Activated gamma-delta T cell treated with anti-CD3 and anti-CD28 coated beads, Interleukin-2, amount 50 U/mL, for 16 hours (primary cell): ENCODE measurements at places on chromosomes 1 and 21.
A peak's percentile ranks its signal among the peaks of the same experiment; 100 is the strongest.

GRCh38 chr1:187074445-187075048 is 245.8 kb downstream of the PLA2G4A start:
- DNase-seq = no peak

DNA sequence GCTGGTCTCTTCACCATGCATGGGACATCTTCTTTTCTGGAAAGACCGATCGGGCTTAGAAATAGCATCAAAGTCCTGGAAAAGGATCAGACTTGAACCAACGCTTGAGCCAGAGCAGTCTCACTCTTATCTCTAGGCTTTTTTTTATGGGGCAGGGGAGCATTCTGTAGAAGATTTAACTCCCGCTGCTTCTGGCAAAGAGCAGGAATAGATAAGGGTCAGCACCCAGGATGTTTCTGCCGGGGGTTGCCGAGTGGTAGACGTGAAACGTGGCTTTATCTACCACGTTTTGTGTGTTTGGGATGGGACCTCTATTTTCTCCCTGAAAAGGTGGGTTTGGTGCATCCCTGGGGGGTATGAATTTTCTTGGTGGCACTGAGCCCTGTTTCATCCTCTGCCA is 18.8 kb downstream of the SPSB1 start:
- no peak for DNase-seq

DNA sequence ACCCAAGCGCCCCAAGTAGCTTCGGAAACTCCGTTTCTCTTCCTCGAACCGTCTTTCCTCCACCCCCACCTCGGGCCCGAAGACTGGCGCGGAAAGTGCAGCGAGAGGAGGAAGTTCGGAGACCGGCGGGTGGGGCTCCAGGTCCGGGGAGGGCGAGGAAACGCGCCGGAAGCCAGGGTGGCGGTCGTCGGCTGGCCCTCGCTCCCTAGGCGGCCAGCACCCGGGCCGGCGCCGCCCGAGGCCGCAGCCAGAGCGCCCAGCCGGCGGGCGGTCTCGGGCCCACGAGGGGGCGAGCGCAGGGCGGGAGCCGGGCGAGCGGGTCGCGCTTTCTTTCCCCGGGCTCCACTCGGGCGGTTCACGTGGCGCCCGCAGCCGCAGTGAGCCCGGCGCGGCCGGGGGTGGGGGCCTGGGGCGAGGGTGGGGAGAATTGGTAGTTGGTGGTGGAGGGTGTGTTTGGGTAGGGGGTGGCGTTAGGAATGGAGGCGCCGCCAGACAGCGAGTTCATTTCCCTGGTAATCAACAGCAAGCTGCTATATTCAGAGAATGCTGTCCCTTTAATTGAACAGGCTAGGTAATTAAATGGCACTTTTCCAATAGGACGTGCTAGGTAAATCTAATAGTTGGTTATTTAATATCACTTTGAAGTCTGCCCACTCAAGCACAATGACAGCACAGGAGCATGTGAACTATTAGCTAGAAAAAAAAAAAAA is 6.7 kb downstream of the LMO4 start:
- DNase-seq = peak; percentile 42

GRCh38 chr1:183915625-183916510 is 110.9 kb downstream of the RGL1 start:
- DNase-seq = peak; percentile 60

GRCh38 chr1:16012590-16013219 is 5.1 kb downstream of the HSPB7 start:
- no peak for DNase-seq

DNA sequence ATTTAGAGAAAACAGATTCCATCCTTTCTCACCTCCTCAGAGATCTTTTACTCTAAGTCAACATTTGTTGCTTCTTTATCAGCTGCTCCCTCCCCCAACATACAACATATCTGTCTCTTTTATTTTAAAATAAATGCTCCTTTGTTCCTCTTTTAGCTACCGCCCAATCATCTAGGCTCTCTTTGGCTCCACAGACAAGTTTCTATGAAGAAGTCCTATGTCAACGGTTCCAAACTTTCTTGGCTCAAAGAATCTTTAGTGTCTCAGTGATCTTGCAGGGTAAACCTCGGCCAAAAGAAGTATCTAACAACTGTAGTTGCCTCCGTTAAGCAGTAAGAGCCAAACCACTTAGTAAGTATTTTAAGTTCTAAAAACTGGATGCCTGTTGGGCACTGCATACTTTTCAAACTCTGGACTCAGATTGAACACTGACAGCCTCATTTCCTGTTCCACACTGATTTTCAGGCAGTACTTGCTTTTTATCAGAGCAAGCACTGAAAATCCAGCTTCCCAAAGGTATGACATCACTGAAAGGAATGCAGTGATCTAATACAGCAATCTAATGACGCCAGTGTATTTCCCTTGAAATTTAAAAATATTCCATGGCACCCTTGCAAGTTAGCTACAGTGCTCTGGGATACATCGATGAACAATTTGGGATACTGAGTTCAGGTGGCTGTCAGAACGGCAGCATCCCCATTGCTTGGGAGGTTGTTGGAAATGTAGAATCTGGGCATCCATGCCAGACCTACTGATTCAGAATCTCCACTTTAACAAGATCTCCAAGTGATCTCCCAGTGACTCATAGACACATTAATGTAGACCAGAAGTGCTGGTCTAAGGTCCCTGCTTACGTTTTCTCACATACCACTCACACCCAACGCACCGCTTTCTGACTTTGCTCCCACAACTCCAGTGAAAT is 26.8 kb downstream of the EGLN1 start:
- DNase-seq = no peak

DNA sequence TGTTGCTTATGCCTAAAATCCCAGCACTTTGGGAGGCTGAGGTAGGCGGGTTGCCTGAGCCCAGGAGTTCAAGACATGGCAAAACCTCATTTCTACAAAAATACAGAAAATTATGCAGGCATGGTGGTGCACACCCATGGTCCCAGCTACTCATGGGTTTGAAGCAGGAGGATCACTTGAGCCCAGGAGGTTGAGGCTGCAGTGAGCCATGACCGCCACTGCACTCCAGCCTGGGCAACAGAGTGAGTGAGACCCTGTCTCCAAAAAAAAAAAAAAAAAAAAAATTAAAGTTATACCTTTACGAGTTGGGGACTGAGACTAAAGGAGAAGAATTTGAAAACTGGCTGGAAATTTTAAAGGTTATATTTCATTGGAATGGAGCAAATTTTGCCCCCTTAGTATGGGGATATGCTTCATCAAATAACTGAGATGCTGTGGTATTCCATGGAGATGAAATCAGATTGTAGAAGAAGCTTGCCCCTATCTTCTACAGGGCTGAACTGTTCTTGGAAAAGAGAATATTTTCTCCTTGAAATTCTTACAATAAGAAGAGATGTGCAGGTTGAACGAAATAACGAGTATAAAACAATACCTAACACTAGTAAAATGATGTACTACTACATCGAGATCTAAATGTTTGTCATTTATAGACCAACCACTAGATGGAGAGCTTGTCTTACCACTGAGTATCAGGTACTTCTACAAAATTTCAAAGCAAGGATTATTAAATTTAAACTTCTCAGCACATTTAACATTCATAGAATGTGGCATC is 34.9 kb upstream of the SCYL3 start:
- DNase-seq = no peak

DNA sequence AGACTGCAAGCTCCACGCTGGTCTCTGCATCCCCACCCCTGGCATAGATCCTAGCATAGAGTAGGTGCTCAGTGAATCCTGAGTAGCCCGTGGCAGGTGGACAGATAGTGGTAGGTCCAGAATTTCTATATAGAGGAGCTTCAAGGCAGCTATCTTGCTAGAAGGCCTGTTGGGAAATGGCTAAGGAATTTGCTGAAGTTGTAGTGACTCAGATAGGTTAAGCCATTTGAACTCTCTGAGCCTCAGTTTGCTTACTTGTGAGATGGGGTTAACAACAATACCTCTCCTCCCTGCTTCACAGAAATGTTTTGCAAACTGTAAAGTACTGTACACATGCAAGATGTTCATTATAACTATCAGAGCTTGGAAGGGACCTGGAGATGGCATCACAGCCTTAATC is 23.4 kb upstream of the EPHB2 start:
- DNase-seq = no peak

- DNase-seq = no peak
Measured at GRCh38 chr1:205547936-205548827, 43.7 kb downstream of the CDK18 start.

DNA sequence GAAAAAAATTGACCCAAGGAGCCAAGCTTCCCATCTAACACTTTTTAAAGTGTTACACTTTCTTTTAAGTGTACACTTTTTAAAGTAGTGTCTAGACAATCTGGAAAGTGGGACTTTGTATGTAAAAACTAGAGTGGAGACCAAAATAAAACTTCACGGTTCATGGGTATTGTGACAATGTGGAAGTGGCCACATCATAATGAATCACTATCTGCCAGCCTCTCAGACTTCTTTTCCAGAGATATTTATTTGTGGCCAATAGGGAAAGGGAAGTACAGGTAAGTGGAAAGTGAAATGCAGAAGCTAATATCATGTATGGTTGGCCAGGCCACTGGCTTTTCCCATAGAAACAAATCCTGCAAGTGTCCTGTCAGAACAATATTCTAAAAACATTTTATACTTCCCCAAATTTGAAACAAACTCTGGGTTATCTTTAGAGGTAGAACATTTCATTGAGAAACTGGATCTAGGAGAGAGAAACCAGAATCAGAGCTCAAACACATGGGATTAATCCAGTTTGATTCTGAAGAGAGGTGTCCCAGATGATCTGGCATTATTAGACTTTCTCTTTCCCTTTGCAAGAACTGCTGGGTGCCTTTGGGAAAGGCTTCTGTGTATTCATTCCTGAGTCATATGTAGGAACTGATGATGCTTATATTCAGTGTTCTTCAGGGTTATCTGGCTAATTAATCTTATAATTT is 2.0 kb downstream of the TNFSF18 start:
- DNase-seq = no peak

DNA sequence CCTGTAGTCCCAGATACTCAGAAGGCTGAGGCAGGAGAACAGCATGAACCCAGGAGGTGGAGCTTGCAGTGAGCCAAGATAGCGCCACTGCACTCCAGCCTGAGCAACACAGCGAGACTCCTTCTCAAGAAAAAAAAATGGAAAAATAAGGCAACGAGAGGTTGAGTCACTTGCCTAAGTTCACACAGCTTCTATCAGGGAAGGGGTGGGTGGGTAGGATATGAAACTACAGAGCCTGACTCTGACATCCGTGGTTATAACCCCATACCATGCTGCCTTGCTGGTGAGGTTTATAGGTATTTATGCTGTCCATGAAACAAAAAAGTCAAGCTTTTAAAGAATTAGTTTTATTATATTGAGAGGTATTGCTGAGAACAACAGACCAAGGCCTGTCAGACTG is 61.5 kb upstream of the RAB4A start:
- no peak for DNase-seq

- DNase-seq = no peak
Measured at GRCh38 chr1:183106166-183106565, 79.9 kb upstream of the LAMC2 start.

DNA sequence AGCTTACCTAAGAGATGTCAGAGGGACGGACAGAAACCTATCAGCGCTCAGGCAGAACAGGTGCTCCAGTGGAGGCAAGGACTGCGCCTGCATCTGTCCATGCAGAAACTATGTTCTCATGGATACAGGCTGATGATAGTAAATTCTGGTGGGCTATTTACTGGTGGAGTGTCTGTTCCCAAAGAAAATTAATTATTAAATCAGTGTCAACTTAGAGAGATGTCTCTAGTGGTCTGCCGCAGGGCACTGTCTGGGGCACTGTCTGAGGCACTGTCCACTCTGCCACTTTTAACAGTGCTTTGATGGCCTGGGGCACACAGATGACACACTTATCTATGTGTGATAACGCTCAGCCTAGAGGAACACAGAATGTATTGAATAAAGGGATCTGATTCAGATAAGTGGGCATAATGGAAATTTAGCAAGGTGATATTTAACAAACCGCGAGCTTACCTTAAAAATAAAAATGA is 148.1 kb downstream of the RGS7 start:
- DNase-seq = no peak

DNA sequence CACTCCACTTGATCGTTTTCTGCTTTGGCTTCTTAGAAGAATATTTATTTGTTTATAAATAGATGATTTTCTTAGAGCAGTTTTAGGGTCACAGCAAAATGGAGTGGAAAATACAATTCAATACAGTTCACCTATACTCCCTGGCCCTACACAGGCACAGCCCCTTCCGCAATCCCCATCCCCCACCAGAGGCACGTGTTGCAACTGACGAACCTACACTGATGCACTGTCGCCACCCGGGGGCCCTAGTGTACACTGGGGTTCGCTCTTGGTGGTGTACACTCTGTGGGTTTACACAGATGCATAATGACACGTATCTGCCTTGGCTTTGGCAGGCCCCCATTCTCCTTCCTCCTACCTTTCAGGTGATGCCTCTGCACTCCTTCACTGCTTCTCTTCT is 8.0 kb downstream of the ECHDC2 start:
- no peak for DNase-seq

DNA sequence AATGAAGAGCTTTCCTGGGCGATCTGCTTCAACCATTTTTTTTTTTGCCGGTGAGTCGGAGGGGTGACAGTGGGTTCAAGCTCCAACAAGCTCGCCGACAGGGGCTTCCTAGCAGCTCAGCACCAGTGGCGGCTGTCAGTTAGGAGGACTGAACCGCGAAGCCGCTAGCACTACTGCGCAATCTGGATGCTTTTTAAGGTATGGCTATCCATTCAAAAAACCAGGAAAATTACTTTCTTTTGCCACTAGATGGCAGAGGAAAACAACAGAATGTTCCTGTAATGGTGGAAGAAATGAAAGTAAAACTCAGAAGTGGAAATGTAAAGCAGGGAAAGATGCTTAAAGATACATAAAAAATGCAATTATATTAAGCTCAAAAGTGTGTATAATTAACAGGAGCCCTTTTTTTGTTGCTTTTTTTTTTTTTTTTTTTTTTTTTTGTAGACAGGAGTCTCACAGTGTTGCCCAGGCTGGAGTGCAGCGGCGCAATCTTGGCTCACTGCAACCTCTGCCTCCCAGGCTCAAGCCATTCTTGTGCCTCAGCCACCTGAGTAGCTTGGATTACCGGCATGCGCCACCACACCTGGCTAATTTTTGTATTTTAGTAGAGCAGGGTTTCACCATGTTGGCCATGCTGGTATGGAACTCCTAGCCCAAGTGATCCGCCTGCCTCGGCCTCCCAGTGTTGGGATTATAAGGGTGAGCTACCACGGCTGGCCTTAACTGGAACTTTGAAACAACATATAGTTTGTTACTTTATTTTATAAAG is 8.5 kb downstream of the KYAT3 start:
- no peak for DNase-seq

DNA sequence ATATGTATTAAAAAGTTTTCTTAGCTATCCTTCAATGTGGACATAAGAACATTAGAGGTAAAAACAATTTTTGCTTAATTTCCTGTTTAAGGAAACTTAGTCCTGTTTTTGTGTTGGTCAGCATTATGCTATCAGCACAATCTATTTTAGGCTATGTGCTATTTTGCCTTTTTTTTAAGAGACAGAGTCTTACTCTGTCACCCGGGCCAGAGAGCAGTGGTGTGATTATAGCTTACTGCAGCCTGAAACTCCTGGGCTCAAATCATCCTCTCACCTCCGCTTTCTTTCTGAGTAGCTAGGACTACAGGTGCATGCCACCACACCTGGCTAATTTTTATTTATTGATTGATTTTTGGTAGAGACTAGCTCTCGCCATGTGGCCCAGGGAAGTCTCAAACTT is 199.1 kb upstream of the TMPRSS15 start:
- DNase-seq = no peak

- no peak for DNase-seq
Measured at GRCh38 chr1:184276416-184276815, 110.4 kb upstream of the C1orf21 start.

- DNase-seq = no peak
Measured at GRCh38 chr1:185409763-185410528, 92.9 kb upstream of the IVNS1ABP start.

GRCh38 chr1:43979528-43980254 is 681 bp downstream of the B4GALT2 start:
- no peak for DNase-seq
